Activated T-cell treated with anti-CD3 and anti-CD28 coated beads, Interleukin-2, amount 50 U/mL, for 72 hours (primary cell): ENCODE measurements at places on chromosomes 1 and 21. TPM values are rescaled to one million over a fixed set of nuclear protein-coding genes. Genes with fewer than 3 reads are reported as not detected.

The TMEM51 gene
- total RNA-seq = not detected

The CCDC27 gene
- not detected for total RNA-seq

- H3K36me3 ChIP-seq = peaks cover 14% of the 10 kb centered on the region
- no peak for DNase-seq
- no peaks in the 10 kb centered on the region for H3K27me3 ChIP-seq
- no peaks in the 10 kb centered on the region for H3K4me1 ChIP-seq
Measured at GRCh38 chr1:54874079-54874830, 12.7 kb downstream of the DHCR24 start.

DNA sequence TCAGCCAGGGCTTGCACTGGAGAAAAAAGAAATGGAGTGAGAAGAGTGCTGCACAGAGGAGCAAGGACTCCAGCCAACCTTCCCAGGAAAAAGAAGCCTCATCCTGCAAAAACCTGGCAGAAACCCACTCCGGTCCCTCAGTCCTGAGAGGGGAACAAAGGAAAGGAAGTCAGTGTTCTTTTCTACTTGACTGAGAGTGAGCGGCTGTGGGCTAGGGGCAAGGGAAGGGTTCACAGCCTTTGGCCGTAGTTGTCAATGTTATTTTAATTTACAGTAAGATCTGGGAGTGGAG lies 8.9 kb upstream of the GOLT1A start:
- no peaks in the 10 kb centered on the region for H3K36me3 ChIP-seq
- H3K27me3 ChIP-seq = no peaks in the 10 kb centered on the region
- no peak overlapping the region for H3K27ac ChIP-seq
- no peak for DNase-seq
- no peak overlapping the region for H3K4me3 ChIP-seq

GRCh38 chr21:35367553-35367952 lies 318.5 kb upstream of the RUNX1 start:
- H3K4me1 ChIP-seq = no peaks in the 10 kb centered on the region
- H3K4me3 ChIP-seq = no peak overlapping the region
- DNase-seq = no peak
- no peaks in the 10 kb centered on the region for H3K27me3 ChIP-seq
- no peak overlapping the region for H3K27ac ChIP-seq

GRCh38 chr1:52970149-52970548 lies 43.1 kb downstream of the SCP2 start:
- no peak for DNase-seq
- no peak overlapping the region for H3K27ac ChIP-seq
- H3K4me1 ChIP-seq = peaks cover 4% of the 10 kb centered on the region
- H3K36me3 ChIP-seq = no peaks in the 10 kb centered on the region
- no peak overlapping the region for H3K4me3 ChIP-seq

DNA sequence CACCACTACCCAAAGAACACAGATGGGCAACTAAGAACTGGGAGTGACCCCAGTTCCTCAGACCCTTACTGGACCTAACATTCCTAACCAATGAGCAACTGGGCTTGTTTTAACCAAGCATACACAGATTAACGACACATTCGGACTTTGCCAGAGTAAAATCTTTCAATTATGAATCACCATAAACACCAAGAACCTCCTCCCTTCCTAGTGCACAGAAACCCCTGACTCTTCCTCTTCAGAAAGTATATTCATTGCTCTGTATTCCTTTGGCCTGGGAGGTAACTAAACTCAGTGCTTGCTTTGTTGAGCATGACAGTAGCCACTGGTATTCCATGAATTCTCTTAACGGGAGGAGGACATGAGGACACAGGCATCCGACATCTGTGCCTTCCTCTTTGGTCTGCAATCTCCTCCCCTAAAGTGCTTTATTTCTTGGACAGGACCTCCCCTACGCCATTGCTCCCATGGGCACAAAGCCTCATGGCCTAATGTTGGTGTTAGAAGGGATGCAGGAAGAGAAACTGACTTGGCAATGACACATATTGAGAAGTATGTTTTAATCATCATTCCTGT lies 42.7 kb downstream of the SEC16B start:
- no peaks in the 10 kb centered on the region for H3K36me3 ChIP-seq
- H3K27ac ChIP-seq = no peak overlapping the region
- H3K27me3 ChIP-seq = no peaks in the 10 kb centered on the region
- H3K4me3 ChIP-seq = no peak overlapping the region
- DNase-seq = no peak
